ENCODE measurements at places on chromosomes 2 and 18. TPM values are rescaled to one million over a fixed set of nuclear protein-coding genes. Genes with fewer than 3 reads are reported as not detected.

- H3K27me3 ChIP-seq = peaks cover 35% of the 10 kb centered on the region
- H3K36me3 ChIP-seq = no peaks in the 10 kb centered on the region
- no peak for DNase-seq
- H3K4me3 ChIP-seq = peak overlapping the region; percentile 30
- H3K4me1 ChIP-seq = no peaks in the 10 kb centered on the region
These were observed 817 bp downstream of the DSC2 start for GRCh38 chr18:31101183-31102024.

Gene DNAJC5G
- total RNA-seq = not detected

Gene APLF
- total RNA-seq = 9.7 TPM

GRCh38 chr2:11930211-11930761 lies 183.9 kb downstream of the LPIN1 start:
- no peak overlapping the region for H3K27ac ChIP-seq
- no peak overlapping the region for H3K4me3 ChIP-seq
- DNase-seq = no peak
- H3K4me1 ChIP-seq = peaks cover 26% of the 10 kb centered on the region
- H3K27me3 ChIP-seq = no peaks in the 10 kb centered on the region

GRCh38 chr2:39135690-39136259 lies 14.9 kb upstream of the SOS1 start:
- peak overlapping the region; percentile 44 for H3K27ac ChIP-seq
- no peak for DNase-seq
- H3K4me1 ChIP-seq = peaks cover 19% of the 10 kb centered on the region
- peak overlapping the region; percentile 47 for H3K4me3 ChIP-seq
- H3K36me3 ChIP-seq = no peaks in the 10 kb centered on the region
- no peaks in the 10 kb centered on the region for H3K27me3 ChIP-seq

DNA sequence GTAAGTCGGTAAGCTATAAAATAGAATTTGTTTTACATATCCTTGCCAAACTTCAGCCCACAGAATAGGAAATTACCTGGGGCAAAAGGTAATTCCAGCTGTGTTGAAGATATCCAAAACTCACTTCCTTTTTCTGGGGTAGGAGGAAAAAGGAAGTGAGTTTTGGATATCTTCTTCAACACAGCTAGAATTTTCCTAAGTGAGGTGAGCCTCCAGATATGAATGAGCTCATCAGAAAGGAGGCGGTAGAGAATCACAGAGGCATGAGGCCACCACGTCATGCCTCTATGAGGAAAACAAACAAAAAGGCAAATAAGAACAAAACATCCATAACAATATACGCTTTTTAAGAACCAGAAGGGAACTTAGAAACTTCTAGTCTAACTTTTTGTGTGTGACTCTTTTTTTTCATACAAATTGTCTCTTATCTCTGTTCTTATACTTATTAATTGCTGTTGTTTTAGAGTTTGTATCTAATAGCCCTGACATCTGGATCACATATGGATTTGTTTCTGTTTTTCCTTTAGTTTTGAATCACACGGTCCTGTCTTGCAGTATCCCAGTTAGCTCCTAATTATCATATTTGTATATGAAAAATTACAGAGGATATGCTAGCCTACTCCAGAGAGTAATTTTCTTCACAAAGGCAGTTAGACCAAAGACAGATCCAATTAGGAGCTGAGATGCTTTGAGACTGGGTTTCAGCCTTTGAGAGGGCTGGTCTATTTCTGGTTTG lies 104.5 kb downstream of the RBM43 start:
- no peaks in the 10 kb centered on the region for H3K36me3 ChIP-seq
- no peak overlapping the region for H3K4me3 ChIP-seq
- no peak overlapping the region for H3K27ac ChIP-seq
- no peak for DNase-seq
- H3K4me1 ChIP-seq = no peaks in the 10 kb centered on the region

DNA sequence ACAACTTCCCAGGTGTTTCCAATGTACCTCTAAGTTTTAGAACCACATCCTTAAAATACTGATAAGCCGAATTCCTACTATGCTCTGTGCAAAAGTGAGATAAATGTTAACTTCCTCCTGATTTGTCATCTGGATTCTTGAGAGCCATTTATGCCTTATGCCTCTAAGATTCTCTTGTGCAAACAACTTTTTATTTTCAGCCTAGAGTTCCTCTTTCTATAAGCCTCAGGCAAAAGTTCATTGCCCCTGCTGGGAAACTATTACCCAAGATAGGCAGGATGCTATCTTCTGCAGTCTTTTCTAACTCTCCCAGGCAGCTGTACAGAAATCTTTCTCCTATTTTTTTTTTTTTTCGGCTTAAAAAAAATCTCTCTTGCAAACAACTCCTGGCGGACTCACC lies 216.1 kb downstream of the KCNJ3 start:
- no peaks in the 10 kb centered on the region for H3K27me3 ChIP-seq
- H3K4me3 ChIP-seq = no peak overlapping the region
- H3K27ac ChIP-seq = no peak overlapping the region

Gene NAT8
- not detected for total RNA-seq

DNA sequence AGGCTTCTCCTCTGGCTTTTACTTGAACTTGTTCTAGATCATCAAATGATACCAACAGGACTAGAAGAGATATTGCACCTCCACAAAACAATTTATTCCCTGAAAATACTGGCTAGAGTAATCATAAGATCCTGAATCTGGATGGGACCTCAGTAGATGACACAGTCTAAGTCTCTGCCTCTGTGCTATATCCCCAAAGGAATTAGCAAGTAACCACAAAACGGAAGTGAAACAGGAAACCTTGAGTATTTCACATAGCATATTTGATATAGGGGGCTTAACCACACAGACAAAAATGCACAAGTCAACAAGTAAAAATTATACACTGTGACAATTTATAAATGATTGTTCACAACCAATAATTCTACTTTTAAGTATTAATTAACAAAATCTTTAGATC lies 456.9 kb upstream of the TNP1 start:
- H3K4me3 ChIP-seq = no peak overlapping the region
- H3K4me1 ChIP-seq = peaks cover 12% of the 10 kb centered on the region
- H3K36me3 ChIP-seq = no peaks in the 10 kb centered on the region

GRCh38 chr2:114729026-114729425 lies 286.6 kb downstream of the DPP10 start:
- no peak overlapping the region for H3K27ac ChIP-seq
- DNase-seq = no peak
- no peaks in the 10 kb centered on the region for H3K27me3 ChIP-seq
- no peaks in the 10 kb centered on the region for H3K4me1 ChIP-seq
- H3K4me3 ChIP-seq = no peak overlapping the region

Gene SCTR
- not detected for total RNA-seq

GRCh38 chr2:68931149-68931711 lies 21.5 kb downstream of the GKN2 start:
- H3K4me1 ChIP-seq = no peaks in the 10 kb centered on the region
- H3K27me3 ChIP-seq = peaks cover 8% of the 10 kb centered on the region
- no peak overlapping the region for H3K4me3 ChIP-seq
- H3K27ac ChIP-seq = no peak overlapping the region

Gene L3MBTL4
- 0.18 TPM for total RNA-seq

GRCh38 chr18:57429167-57430078 lies 5.8 kb upstream of the ONECUT2 start:
- peaks cover 25% of the 10 kb centered on the region for H3K4me1 ChIP-seq
- H3K36me3 ChIP-seq = peaks cover 13% of the 10 kb centered on the region
- H3K27ac ChIP-seq = no peak overlapping the region

GRCh38 chr2:231110551-231110950 lies 14.3 kb downstream of the HTR2B start:
- no peak overlapping the region for H3K4me3 ChIP-seq
- H3K36me3 ChIP-seq = peaks cover 5% of the 10 kb centered on the region
- no peak for DNase-seq
- no peaks in the 10 kb centered on the region for H3K27me3 ChIP-seq

GRCh38 chr2:46097714-46098480 lies 199.3 kb upstream of the EPAS1 start:
- no peak overlapping the region for H3K4me3 ChIP-seq
- H3K27me3 ChIP-seq = no peaks in the 10 kb centered on the region
- no peaks in the 10 kb centered on the region for H3K4me1 ChIP-seq
- DNase-seq = no peak
- H3K27ac ChIP-seq = no peak overlapping the region

DNA sequence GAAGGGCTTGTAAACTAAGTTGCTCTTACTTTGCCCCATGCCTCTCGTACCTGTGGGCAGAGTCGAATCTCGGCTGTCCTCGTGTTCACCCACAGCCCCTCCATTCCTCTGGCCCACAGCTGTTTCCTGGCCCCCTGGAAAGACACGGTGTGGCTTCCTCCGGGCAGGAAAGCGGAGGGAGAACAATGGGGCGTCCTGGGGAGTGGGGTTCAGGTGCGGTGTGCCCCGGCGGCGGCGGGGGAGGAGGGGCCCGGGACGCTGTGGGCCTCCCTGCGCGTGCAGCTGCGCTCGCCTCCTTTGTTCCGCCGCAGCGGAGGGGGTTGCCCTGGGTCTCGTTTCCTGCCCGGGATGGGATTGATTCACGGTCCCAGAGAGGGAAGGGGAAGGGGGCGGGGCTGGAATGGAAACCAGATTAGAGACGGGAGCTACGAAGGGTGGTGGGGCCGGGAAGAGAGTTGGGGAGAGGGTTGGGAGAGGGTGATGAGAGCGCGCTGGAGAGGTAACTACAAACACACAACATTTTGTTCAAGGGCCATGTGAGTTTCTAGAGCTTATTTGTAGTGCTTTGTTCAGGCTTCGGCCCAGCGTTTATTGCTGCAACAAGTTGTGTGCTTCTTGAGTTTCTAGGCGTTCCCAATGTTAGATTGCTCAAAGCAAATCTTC lies 796 bp downstream of the MYO1B start:
- H3K4me3 ChIP-seq = peak overlapping the region; percentile 82
- peaks cover 4% of the 10 kb centered on the region for H3K27me3 ChIP-seq
- H3K36me3 ChIP-seq = no peaks in the 10 kb centered on the region
- no peak overlapping the region for H3K27ac ChIP-seq
- peaks cover 8% of the 10 kb centered on the region for H3K4me1 ChIP-seq

DNA sequence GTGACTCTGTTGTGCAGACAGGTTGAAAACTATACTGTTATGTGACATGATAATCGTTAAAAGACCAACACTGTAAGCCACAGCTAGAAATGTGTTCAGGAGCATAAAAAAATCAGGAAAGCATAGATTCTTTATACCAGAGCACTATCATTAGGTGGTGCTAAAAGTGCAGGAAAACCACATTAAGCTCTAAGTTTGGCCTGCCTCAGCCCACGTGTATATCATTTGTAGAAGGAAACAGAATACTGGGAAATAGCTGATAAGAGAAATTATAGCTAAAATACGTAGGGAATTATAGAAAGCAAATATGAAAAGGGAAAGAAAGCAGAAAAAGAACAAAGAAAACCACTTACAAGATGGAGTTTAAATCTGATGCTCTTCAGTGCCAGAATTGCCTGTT lies 26.5 kb upstream of the C2orf74 start:
- no peaks in the 10 kb centered on the region for H3K27me3 ChIP-seq
- H3K36me3 ChIP-seq = no peaks in the 10 kb centered on the region
- no peak overlapping the region for H3K27ac ChIP-seq
- H3K4me1 ChIP-seq = no peaks in the 10 kb centered on the region
- H3K4me3 ChIP-seq = no peak overlapping the region

DNA sequence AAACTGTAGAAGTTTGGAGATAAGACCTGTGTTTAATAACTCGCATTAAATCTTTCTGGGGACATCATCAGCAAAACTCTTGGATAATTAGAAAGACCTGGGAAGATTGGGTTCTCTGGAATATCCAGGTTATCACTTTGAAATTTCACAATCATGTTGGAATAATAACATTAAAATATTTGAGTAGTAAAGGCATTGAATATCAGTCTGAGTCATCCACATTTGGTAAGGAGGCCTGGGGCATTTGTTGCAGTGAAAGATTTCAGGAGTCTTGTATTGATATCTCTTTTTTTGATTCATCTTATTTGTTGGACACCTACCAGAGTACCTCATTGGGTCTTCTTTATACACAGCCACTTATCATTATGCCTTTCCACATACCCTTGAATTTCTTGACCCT lies 95.9 kb downstream of the EPB41L5 start:
- peaks cover 22% of the 10 kb centered on the region for H3K4me1 ChIP-seq
- no peak overlapping the region for H3K4me3 ChIP-seq
- peaks cover 18% of the 10 kb centered on the region for H3K36me3 ChIP-seq
- H3K27me3 ChIP-seq = no peaks in the 10 kb centered on the region

Gene SCYGR7
- not detected for total RNA-seq

Gene CYP26B1
- not detected for total RNA-seq

GRCh38 chr2:11097854-11098387 lies 57.3 kb upstream of the SLC66A3 start:
- H3K36me3 ChIP-seq = no peaks in the 10 kb centered on the region
- no peak overlapping the region for H3K27ac ChIP-seq
- no peaks in the 10 kb centered on the region for H3K27me3 ChIP-seq
- no peaks in the 10 kb centered on the region for H3K4me1 ChIP-seq

Gene NTSR2
- not detected for total RNA-seq

GRCh38 chr2:26848336-26849055 lies 564 bp downstream of the DPYSL5 start:
- no peak overlapping the region for H3K27ac ChIP-seq
- peaks cover 51% of the 10 kb centered on the region for H3K27me3 ChIP-seq
- no peaks in the 10 kb centered on the region for H3K36me3 ChIP-seq
- DNase-seq = peak; percentile 15

DNA sequence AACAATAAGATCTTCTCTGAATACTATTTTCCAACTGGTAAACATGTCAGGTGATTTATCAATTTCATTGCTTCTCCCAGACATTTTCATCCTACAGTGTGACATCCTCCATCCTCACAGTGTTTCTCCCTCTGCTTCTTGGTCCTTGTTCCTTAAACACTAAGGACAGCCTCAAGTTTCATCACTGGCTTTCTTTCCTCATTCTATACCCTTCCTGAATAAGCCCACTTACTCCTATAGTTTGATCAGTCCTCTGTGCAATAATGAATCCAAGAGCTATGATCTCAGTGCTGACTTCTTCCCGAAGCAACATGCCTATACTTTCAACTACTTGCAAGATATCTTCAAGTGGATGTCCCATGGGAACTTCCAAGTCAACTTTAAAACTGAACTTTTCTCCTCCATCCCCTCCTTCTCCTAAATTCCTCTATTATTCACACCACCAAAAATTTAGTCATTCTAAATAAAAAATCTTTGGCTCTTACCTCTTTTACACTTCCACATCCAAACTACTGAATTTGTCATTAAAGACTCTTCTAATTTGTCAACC lies 87.6 kb downstream of the FAM228A start:
- peak overlapping the region; percentile 63 for H3K27ac ChIP-seq
- no peak for DNase-seq
- H3K36me3 ChIP-seq = peaks cover 14% of the 10 kb centered on the region
- no peaks in the 10 kb centered on the region for H3K4me1 ChIP-seq
- H3K4me3 ChIP-seq = no peak overlapping the region
- no peaks in the 10 kb centered on the region for H3K27me3 ChIP-seq

- no peaks in the 10 kb centered on the region for H3K36me3 ChIP-seq
- no peak overlapping the region for H3K27ac ChIP-seq
- peaks cover 63% of the 10 kb centered on the region for H3K27me3 ChIP-seq
- peaks cover 10% of the 10 kb centered on the region for H3K4me1 ChIP-seq
These were observed 3.7 kb upstream of the SPR start for GRCh38 chr2:72883356-72883962.

Measured in naive thymus-derived CD8-positive, alpha-beta T cell (primary cell).